ENCODE measurements at places on chromosomes 16 and 17.

GRCh38 chr17:10135539-10136257 is 62.7 kb downstream of the GAS7 start:
- DNase-seq = peak; percentile 51

DNA sequence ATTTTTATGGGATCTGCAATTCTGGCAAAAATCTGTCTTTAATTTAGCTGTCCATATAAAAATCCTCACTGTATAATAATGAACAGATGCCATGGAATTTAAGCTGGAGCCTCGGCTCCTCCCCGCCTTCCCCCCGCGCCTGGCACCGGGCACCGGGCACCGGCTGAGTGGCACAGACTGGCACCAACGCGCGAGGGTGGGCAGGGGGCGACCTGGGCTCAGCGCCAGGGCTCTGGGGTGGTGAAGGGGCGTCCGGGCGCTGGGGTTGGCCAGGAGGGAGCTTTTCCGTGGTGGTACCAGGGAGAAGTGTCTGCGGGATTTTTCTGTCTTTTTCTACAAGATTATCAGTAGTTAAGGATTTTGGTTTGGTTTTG is 9.1 kb downstream of the NEUROD2 start:
- no peak for DNase-seq

- peak; percentile 92 for DNase-seq
These were observed at the start of gene RANGRF for GRCh38 chr17:8288336-8289102. Gene RANGRF (plus strand): TSS chr17:8288670. CDS start chr17:8288789, 119 bp downstream.

- DNase-seq = no peak
These were observed 53.5 kb downstream of the SMURF2 start for GRCh38 chr17:64608571-64608981.

GRCh38 chr17:59669944-59670343 is 37.3 kb downstream of the PTRH2 start:
- no peak for DNase-seq

- no peak for DNase-seq
These were observed 264.1 kb downstream of the TMEM114 start for GRCh38 chr16:8326232-8326631.

DNA sequence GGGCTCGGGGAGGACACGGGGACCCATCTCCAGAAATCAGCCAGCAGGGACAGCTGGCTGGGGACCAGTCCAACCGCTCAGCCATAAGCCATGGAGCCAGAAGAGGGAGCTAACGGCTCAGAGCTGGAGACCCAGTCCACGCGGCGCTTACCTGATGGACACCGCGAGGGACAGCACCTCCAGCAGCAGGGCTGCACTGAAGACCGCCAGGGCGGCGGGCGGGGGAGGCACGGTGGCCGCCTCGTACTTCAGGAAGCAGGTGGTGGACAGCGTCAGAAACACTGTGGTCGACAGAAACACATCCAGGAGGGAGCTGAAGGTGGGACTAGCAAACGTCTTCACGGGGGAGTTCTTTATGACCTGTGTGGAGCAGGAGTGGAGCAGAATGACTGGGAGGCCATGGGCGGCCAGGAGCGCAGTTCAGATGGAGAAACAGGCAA is 102.6 kb upstream of the CREBBP start:
- peak; percentile 75 for DNase-seq

GRCh38 chr16:58011652-58012051 is 10.4 kb downstream of the USB1 start:
- DNase-seq = no peak

- DNase-seq = peak; percentile 73
These were observed 1231.8 kb downstream of the CDH11 start for GRCh38 chr16:63890081-63890480.

DNA sequence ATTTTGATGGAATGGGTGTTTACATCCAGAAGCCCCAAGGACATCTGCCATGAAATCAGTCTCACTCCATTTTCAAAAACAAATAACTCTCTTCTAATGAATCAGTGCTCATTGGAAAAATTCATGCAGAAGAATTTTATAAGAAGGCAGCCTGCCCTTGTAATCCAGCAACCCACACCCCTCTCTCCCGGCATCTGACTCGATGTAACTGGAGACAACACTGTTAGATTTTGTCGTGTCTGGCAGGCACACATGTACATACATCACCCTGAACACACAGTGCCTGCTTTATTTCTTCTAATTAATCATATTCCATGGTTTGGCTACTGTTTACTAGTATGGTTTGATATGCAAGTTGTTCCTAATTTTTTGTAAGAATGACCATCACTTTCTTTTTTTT is 11.9 kb upstream of the PLD6 start:
- DNase-seq = no peak

DNA sequence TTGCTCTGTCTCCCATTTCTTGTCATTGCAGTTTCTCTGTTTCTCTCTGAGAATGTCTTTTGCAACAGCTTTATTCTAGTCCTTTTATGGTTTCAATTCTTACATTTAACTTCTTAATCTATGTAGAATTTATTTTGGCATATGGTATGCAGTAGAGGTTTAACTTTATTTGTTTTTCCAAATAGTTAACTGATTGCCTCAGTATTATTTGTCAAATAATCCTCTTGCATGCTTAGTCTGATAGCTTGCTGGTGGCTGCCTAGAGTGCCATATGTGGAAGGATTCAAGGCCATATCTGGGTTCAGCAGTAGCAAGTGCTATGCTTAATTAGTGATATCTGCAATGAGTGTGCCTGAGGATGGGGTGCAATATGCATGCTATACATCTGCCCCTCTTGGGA is 6.9 kb downstream of the SNTB2 start:
- no peak for DNase-seq
